Activated CD8-positive, alpha-beta memory T cell treated with anti-CD3 and anti-CD28 coated beads for 24 hours (primary cell): ENCODE measurements at places on chromosomes 6 and 20.
A peak's percentile ranks its signal among the peaks of the same experiment; 100 is the strongest.

DNA sequence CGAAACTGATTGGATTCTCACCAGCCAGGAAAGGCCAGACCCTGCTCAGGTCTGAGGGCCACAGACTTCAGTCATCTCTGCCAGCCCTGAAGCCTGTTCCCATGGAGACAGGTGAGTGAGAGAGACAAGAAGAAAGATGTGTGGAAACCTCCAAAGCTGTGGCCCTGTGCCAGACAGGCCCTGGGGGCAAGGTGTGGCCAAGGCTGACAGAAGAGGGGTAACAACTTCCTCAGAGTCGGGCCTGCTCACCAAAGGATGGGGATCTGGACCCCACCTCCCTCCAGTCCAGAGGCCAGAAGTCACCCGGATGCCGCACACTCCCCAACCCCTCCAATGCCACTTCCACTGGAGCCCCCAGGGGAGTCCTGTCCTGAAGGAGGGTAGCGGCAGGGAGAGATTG is 73.6 kb downstream of the MDGA1 start:
- DNase-seq = no peak

GRCh38 chr20:40591536-40591935 is 97.5 kb downstream of the MAFB start:
- no peak for DNase-seq

DNA sequence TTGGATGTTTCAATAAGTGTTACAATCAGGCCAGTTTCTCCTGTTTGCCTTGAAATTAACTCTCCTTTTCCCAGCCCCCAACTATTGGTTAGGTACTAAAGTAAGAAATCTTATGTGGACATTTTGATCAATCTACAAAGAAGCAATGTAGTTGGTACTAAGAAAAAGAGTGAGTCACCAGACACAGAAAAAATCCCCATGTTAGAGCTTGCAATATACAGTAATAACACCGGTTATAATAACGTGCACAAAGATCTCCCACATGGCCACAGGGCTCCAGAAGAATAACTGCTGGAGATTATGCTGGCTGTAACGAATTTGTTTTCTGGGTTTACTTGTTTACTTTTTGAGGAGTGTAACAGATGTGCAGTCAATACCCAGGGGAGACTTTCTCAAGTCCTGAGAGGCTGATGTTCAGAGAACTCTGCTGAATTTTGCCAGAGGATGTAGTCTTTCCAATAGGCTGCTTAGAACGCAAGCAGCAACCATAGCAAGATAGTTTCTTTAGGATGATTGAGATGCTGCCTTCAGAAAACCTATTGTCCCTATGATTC is 166.2 kb upstream of the SPACA1 start:
- DNase-seq = no peak

DNA sequence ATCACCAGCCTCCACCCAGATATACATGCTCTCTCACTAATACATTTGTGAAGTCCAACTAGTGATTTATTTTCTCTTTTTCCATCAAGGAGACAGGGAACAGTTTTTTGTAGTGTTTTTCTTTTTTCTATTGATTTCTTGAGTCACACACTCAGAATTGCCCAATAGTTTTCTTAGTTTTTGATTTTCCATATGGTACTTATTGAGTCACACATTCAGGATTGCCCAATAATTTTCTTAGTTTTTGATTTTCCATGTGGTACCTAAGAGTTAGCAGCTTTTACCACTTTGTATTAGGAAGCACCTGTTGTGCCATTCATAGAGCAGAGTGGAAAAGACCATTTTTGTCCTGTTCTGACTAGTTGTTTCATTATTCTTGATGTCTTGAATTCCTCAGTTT is 1268.8 kb downstream of the EPHA7 start:
- no peak for DNase-seq

DNA sequence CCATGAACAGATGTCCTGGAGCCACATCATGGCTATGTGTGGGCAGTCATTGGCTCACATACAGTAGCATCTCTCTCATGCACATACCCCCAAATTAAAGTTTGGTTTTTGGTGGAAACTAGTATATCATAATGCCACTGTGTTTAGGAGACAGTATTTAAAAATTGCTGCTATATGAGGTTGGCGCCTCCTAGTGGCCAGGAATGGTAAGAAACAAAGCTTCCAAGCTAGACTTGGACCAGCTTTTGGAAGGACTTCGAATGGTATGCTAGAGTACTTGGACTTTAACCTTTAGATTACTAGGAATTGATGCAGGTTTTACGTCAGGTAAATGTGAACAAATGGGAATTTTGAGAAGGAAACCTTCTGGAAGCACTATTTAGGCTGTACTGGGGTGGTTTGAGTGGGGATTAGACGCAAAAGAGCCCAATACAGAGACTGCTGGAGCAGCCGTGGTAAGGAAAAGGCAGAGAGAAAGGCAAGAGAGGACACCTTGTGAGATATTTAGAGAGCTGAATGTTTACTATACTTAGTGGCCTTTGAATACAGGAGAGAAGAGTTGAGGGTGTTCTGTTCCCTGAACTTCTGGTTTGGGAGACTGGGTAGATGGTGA is 23.8 kb downstream of the PRSS35 start:
- peak; percentile 67 for DNase-seq

GRCh38 chr6:3085074-3085473 is 16.8 kb downstream of the RIPK1 start:
- no peak for DNase-seq

DNA sequence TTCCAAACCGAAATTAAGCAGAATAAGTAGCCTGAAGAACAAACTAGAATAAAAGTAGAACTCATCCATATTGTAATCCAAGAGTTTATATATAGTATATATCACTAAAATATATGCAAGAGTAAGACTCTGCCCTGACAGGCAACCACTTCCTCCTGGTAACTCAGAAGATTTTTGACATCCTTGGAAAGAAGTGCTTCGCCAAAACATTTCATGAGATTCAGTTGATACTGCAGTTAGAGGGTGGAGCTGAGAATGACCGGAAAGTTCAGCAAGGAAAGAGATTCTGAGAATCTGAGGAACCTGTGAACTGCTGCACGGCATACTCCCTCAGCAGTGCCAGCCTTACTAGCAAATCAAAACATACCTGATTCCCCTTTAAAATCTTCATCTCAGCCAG is 79.6 kb downstream of the CDK19 start:
- no peak for DNase-seq

- no peak for DNase-seq
These were observed 20.5 kb downstream of the CPNE5 start for GRCh38 chr6:36818756-36819155.

GRCh38 chr6:166786704-166787293 is 159.7 kb upstream of the RPS6KA2 start:
- DNase-seq = no peak

DNA sequence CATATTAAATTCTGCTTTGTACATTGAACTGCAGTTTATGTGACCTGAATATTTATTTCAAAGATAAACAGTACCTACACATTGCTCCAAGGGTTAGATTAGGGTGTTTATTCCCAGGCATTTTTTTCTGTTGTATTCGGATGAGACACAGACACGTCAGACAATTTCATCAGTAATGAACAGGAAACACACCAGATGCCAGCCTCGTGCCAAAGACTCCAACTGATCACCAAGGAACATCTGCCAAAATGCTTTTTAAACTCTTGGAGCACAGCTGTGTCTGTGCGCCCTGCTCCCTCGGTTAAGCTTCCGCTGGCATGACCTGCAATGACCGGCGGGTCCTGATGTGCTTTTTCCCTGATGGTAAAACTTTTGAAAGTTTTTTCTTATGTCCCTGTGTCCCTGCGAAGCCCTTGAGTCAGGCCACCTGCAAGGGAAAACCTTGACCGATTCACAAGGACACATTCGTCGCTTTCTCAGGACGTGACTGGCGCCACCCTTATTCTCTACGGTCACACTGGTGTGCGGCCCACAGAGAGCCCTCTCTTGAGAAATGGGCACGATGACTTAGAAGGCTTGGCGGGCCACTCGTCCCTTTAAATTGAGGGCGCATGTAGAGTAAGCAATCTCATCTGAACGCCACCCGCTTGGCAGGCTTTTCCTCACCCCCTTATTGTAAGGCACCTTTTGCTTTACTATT is 173.9 kb downstream of the QKI start:
- DNase-seq = no peak

DNA sequence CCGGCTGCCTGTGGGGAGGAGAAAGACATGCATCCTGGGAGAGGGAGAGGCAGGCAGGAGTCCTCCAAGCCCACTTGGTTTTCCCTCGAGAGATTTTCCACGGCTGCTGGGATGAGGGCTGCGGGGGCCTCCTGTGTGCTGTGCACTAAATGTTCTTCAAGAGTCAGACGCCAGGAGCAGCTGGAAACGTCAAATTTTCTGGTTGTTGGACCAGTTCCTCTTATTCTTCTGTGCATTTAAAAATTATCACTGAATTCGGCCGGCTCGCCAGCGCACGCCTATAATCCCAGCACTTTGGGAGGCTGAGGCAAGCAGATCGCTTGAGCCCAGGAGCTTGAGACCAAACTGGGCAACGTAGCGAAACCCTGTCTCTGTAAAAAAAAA is 32.8 kb upstream of the NTSR1 start:
- no peak for DNase-seq

DNA sequence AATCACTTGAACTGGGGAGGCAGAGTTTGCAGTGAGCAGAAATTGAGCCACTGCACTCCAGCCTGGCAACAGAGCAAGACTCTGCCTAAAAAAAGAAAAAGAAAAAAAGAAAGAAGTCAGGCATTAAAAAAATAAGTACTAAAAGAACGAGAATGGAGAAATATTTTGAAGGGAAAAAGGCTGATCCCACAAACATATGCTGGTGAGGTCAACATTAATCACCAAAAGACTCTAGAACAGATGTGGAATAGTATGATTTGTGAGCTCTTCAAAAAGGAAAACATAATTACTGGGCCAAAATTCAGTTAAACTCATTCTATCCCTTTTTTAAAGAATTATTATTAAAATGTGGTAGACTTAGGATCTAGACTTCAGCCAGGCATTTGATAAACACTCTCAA is 61.2 kb upstream of the NRSN1 start:
- DNase-seq = no peak

DNA sequence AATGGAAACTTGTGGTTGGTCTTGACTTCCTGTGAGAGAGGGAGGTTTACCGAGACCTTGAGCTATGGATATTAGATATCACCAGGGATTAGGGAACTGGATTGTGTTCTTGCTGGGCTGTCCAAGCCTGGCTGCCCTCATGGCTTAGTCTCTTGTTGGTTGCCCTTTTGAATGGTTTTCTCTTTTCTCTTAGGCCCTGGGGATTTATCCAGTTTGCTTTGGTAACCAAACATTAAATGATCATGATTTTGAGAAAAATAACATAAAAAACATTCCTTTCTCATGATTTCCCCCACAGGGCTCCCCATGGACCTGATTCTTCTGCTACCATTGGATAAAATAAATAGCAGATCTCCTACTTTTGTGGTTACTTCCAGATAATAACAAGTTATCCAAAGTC is 306.4 kb upstream of the RNF217 start:
- no peak for DNase-seq

- DNase-seq = no peak
These were observed 102.1 kb downstream of the EYA4 start for GRCh38 chr6:133343220-133343619.

DNA sequence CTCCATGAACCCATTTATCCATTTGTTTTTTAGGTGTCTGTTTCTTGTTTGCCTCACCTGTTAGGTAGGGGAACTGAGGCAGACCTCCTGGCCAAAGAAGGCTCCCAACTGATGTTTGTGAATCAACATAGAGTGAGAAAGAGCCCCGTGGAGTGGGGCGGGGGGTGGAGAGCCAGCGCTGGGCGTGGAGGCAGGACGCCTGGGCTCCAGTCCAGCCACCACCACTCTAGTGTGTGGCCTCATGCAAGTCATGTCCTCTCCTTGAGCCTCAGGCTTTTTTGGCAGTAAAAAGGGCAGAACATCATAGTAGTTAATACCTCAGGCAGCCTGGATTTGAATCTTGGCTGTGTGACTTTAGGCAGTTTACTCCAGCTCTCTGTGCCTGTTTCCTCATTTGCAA is 42.2 kb upstream of the SCRT2 start:
- no peak for DNase-seq

DNA sequence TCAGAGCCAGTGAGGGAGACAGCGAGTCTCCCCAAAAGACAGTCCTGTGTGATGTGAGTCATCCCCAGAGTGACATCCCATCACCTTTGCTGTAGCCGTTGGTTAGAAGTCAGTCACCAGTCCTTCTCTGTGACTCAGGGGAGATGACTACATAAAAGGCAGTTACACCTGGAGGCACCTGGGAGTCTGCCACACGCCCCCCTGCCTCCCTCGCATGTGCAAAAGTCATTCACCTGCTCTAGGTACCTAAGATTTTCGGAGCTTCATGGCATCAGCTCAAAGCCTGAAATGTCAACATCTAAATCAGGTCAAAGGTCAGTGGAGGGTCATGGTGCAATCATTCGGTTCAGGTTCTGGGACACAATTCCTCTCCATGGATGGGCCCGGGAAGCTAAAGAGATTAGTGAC is 50.3 kb downstream of the PRR18 start:
- no peak for DNase-seq

- DNase-seq = no peak
These were observed 253.2 kb downstream of the DLL1 start for GRCh38 chr6:170037541-170038250.

- no peak for DNase-seq
These were observed 15.9 kb downstream of the RFPL4B start for GRCh38 chr6:112362812-112363570.

- no peak for DNase-seq
These were observed 26.4 kb downstream of the CD40 start for GRCh38 chr20:46144432-46145025.

GRCh38 chr6:123925842-123926399 is 122.3 kb downstream of the NKAIN2 start:
- DNase-seq = no peak

- no peak for DNase-seq
These were observed 16.4 kb upstream of the ENPP4 start for GRCh38 chr6:46113370-46113769.

DNA sequence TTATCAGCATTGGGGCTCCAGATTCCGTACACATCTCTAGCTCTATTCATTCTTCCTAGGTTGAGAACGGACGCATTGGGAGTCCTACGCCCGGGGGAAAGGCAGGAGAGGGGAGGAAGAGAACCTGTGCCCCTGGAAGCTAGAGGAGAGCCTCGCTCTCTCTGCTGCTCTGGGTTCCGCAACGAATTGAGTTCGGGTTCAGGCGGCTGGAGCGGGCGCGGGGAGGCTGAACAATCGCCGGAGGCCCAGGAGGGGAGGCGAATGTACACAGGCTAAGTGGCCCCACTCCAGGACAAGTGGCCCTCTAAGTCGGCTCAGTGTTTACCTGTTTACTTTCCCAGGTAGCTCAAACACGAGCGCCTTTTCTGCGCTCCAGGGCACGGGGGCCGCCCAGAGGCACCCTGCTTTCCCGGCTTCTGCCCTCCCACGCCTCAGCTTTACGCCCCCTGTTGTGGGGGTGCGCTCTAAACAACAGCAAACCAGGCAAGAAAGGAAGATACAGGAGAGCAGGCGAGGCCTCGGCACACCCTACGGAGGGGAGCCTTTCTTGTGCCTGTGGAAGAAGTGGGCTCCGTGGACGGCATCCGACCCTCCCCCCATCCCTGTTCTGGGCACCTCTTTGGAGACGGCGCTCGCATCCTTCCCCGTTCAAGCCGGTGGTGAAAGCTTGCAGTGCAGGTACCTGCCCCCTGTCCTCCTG is 4.6 kb upstream of the NKX2-2 start:
- no peak for DNase-seq
